Activated gamma-delta T cell treated with Interleukin-2 at 50 U/mL for 16 hours (primary cell): ENCODE measurements at places on chromosomes 1 and 21.

DNA sequence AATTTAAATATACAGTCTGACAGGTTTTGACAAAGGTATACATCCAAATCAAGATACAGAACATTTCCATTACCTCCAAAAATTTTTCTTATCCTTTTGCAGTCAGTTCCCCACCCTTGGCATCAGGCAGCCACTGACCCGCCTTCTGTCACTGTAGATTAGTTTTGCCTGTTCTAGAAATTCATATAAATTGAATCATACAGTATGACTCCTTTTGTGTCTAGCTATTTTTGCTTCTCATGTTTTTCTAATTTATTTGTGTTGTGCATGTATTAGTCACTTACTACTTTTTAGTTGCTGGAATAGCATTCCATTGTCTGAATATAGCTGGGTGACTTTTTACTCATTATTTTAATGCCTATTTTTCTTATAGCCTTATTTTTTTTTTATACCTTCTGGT lies 3.8 kb downstream of the UTP25 start:
- DNase-seq, result no peak

DNA sequence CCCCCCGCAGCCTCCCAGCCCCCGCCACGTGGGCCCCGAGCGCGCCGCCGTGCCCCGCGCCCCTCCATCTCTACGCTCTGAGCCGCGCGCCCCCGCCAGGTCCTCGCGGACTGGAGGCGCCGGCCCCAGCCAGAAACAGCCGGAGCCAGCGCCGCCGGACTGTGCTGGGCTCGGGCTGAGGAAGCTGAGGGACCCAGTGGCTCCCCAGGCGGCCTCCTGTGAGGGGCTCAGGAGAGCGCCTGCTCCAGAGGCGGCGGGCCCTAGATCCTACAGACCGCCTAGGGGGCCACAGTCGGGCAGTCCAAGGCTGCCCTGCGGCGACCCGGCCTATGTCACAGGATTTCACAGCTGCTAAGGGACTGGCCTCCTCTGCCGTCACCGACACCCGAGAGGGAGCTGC lies 82.1 kb downstream of the NENF start:
- no peak for DNase-seq

GRCh38 chr1:52253421-52253820 lies 111.5 kb downstream of the ZFYVE9 start:
- DNase-seq, result no peak

- DNase-seq, result peak; percentile 29
These were observed 3.9 kb downstream of the JAK1 start for GRCh38 chr1:64962441-64962840.

DNA sequence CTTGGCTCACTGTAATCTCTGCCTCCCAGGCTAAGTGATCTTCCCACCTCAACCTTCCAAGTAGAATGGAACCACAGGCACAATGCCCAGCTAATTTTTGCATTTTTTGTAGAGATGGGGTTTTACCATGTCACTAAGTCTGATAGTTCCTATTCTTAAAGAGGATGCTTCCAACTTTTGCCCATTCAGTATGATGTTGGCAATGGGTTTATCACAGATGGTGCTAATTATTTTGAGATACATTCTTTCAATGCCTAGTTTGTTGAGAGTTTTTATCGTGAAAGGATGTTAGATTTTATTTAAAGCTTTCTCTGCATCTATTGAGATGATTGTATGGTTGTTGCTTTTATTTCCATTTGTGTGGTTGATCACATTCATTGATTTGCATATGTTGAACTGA lies 103.9 kb downstream of the SLC44A5 start:
- no peak for DNase-seq
